Tibial nerve (tissue), 4 donors: ENCODE measurements at places on chromosomes 4 and X.

DNA sequence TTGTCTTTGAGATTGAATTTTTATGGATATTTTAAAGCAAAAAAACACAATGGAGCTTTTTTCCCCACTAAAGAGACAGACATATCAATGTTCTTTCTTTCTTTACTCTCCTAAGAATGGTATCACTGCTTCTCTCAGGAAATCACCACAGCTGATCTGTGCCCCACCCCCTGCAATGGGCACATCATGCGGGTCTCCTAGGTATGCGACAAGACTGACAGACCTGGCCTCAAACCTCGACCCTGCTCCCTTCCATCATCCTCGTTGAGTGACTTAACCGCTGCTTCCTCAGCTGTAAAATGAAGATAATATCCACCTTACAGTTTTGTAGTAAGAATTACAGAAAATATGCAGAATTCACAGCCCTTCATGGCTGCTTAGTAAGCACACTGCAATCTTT lies 58.3 kb downstream of the LEF1 start:
- no peak overlapping the region for H3K4me3 ChIP-seq
- no peak overlapping the region for H3K27ac ChIP-seq
- no peaks in the 10 kb centered on the region for H3K36me3 ChIP-seq
- DNase-seq = no peak
- H3K4me1 ChIP-seq = no peaks in the 10 kb centered on the region

DNA sequence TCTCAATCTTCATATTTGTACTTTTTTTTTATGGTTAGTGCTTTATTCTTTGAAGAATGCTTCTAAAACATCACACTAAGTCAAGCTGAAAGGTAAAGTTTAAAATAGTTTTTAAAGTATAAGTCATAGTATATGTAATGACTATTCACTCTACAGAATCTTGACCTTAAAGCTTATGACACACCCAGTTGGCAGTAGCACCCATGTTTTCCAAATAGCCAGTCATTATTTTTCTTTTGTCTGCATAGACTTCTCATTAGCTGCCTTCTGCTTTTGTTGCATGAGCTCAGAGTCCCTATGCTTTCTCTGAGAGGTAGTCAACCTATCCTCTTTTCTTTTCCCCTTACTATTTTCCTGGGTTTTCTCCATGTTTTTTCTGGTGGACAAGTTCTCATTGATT lies 231.5 kb downstream of the PCDH18 start:
- H3K36me3 ChIP-seq = no peaks in the 10 kb centered on the region
- no peaks in the 10 kb centered on the region for H3K4me1 ChIP-seq
- no peaks in the 10 kb centered on the region for H3K27me3 ChIP-seq
- DNase-seq = no peak

GRCh38 chr4:40466789-40467188 lies 131.7 kb downstream of the CHRNA9 start:
- H3K27ac ChIP-seq = no peak overlapping the region
- DNase-seq = no peak
- no peaks in the 10 kb centered on the region for H3K27me3 ChIP-seq
- no peaks in the 10 kb centered on the region for H3K4me1 ChIP-seq

- H3K4me1 ChIP-seq = no peaks in the 10 kb centered on the region
- no peaks in the 10 kb centered on the region for H3K27me3 ChIP-seq
- H3K36me3 ChIP-seq = no peaks in the 10 kb centered on the region
- no peak for DNase-seq
- no peak overlapping the region for H3K4me3 ChIP-seq
- no peak overlapping the region for H3K27ac ChIP-seq
Observed at GRCh38 chrX:113539599-113540356, 699.1 kb upstream of the AMOT start.

- DNase-seq = no peak
- no peaks in the 10 kb centered on the region for H3K36me3 ChIP-seq
- no peaks in the 10 kb centered on the region for H3K27me3 ChIP-seq
- H3K27ac ChIP-seq = no peak overlapping the region
Observed at GRCh38 chrX:104137496-104137895, 19.3 kb downstream of the SLC25A53 start.

DNA sequence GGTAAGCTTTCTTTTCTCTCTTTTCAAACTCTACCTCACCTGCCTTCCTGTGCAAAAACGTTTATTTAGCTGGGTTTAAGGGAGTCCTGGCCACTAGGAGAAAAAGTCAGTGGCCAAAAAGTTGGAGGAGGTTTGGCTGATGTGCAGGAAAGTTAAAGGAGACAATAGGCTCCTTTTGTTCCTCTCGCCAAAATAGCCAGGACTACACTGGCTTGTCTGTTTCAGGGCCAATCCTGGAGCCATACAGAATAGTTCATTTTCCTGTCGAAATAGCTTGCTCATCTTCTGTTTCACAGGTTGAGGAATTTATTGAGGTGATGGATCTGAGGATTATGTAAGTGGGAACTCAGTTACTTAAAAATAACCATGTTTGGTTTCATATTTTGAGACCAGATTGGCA lies 423 bp downstream of the HEPH start:
- no peak for DNase-seq
- H3K36me3 ChIP-seq = no peaks in the 10 kb centered on the region
- H3K27ac ChIP-seq = peak overlapping the region; percentile 61
- H3K4me1 ChIP-seq = no peaks in the 10 kb centered on the region
- H3K27me3 ChIP-seq = no peaks in the 10 kb centered on the region

DNA sequence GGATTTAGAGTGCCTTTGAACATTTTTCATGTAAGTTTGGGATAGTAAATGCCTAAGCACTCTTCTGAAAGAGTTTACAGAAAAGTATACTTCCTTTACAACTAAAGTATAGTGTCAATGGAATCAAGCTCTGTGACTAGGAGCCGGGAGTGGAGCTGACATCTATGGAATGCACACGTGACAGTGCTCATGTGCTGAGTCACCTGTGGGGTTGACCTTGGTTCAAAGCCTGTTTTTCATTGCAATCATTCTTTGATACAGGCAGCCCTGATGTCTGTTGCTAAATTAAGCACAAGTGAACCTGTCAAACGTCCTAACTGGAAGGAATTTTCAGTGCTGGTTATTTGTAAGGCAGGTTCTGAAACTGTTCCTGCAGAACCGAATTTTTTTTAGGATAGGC lies 82.5 kb downstream of the GPAT3 start:
- no peaks in the 10 kb centered on the region for H3K27me3 ChIP-seq
- no peak overlapping the region for H3K27ac ChIP-seq
- H3K4me1 ChIP-seq = no peaks in the 10 kb centered on the region
- no peaks in the 10 kb centered on the region for H3K36me3 ChIP-seq
- DNase-seq = no peak

GRCh38 chr4:10535912-10536311 lies 78.7 kb upstream of the ZNF518B start:
- H3K4me1 ChIP-seq = peaks cover under 1% of the 10 kb centered on the region
- H3K36me3 ChIP-seq = no peaks in the 10 kb centered on the region
- no peak overlapping the region for H3K4me3 ChIP-seq
- H3K27me3 ChIP-seq = no peaks in the 10 kb centered on the region
- H3K27ac ChIP-seq = no peak overlapping the region
- no peak for DNase-seq

DNA sequence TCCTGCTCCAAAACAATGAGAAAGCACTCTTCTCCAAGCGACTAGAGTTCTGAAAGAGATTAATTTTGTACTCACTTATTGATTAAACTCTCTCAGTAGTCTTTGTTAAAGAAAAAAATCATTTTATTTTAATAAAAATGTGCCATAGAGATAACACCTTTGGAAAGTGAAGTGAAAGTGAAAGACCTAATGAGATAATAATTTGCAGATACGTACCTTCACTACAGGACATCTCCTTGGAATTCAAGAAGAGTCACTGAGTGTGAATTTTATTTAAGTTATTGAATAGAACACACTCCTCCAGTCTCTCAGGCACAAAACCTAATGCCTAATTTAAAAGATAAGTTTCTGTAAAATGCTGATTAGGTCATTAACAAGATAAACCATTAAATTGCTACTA lies 1070.6 kb upstream of the GRID2 start:
- no peak overlapping the region for H3K4me3 ChIP-seq
- H3K27ac ChIP-seq = no peak overlapping the region
- H3K4me1 ChIP-seq = no peaks in the 10 kb centered on the region
- no peaks in the 10 kb centered on the region for H3K27me3 ChIP-seq

GRCh38 chr4:15992167-15992485 lies 29.2 kb upstream of the FGFBP2 start:
- no peak overlapping the region for H3K27ac ChIP-seq
- DNase-seq = no peak
- H3K27me3 ChIP-seq = no peaks in the 10 kb centered on the region

DNA sequence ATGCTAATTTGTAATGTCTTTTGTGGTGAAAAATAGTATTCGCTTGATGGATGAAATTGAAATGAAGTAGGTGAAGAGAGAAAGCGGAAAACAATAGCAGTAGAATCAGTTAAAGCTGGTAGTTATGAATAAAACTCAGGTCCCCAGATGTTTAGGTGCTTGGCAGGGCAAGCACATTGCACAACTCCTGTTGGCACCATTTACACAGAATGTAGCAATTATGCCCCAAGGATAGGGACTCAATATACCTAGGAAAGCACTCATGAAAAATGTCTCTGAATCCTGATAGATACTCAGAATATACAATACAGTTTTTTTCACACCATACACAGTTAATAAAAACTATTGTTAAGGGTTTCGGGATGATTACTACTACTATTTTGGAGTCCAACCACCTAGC lies 26.5 kb upstream of the GRIA3 start:
- no peak overlapping the region for H3K27ac ChIP-seq

- H3K27ac ChIP-seq = no peak overlapping the region
- no peaks in the 10 kb centered on the region for H3K36me3 ChIP-seq
- peaks cover 5% of the 10 kb centered on the region for H3K4me1 ChIP-seq
- DNase-seq = no peak
- H3K4me3 ChIP-seq = no peak overlapping the region
- no peaks in the 10 kb centered on the region for H3K27me3 ChIP-seq
Observed at GRCh38 chr4:54913751-54914526, 211.5 kb downstream of the KDR start.

- no peaks in the 10 kb centered on the region for H3K27me3 ChIP-seq
- no peaks in the 10 kb centered on the region for H3K4me1 ChIP-seq
Observed at GRCh38 chr4:112411781-112412550, 104.0 kb downstream of the NEUROG2 start.

- no peaks in the 10 kb centered on the region for H3K36me3 ChIP-seq
- no peak overlapping the region for H3K27ac ChIP-seq
- H3K27me3 ChIP-seq = no peaks in the 10 kb centered on the region
Observed at GRCh38 chr4:109389369-109390114, 44.1 kb upstream of the SEC24B start.

DNA sequence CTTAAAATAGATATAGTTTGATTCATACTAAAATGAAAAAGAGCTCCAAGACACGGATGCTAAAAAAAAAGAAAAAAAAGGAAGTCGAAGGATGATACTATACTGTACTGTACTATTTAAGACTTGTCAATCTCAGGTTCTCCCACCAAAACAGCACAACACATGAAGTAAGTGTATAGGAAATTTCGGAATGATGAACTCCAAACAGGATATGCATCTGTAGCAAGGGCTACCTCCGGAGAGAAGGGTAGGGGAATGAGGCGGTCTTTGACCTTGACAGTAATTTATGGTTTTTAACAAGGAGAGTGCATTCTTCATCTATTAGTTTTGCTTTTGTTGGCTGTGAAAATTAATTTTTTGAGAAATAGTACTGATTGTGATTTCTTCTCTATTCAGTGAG lies 541 bp upstream of the FIP1L1 start:
- H3K27me3 ChIP-seq = no peaks in the 10 kb centered on the region
- H3K36me3 ChIP-seq = no peaks in the 10 kb centered on the region
- DNase-seq = no peak

GRCh38 chr4:141654098-141654497 lies 17.7 kb downstream of the IL15 start:
- H3K27ac ChIP-seq = no peak overlapping the region
- no peaks in the 10 kb centered on the region for H3K36me3 ChIP-seq
- no peaks in the 10 kb centered on the region for H3K4me1 ChIP-seq
- no peaks in the 10 kb centered on the region for H3K27me3 ChIP-seq
- DNase-seq = no peak

GRCh38 chr4:141541851-141542250 lies 94.5 kb upstream of the IL15 start:
- H3K27me3 ChIP-seq = no peaks in the 10 kb centered on the region
- no peaks in the 10 kb centered on the region for H3K36me3 ChIP-seq
- DNase-seq = no peak
- peaks cover 3% of the 10 kb centered on the region for H3K4me1 ChIP-seq
- H3K27ac ChIP-seq = no peak overlapping the region

DNA sequence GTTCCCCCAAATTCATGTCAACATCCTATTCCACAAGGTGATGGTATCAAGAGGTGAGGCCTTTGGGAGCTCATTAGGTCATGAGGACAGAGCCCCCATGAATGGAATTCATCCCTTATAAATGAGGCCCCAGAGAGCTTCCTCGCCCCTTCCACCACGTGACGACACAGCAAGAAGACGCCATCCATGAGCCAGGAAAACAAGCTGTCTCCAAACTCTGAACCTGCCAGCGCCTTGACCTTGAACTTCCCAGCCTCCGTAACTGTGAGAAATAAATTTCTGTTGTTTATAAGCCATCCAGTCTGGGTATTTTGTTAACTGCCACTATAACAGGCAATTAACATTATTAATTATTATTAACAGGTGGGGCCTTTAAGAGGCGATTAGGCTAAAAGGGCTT lies 5.8 kb downstream of the AGA start:
- H3K36me3 ChIP-seq = no peaks in the 10 kb centered on the region
- H3K27me3 ChIP-seq = no peaks in the 10 kb centered on the region
- H3K27ac ChIP-seq = no peak overlapping the region
- DNase-seq = no peak
- peaks cover 9% of the 10 kb centered on the region for H3K4me1 ChIP-seq

- no peak for DNase-seq
- H3K36me3 ChIP-seq = no peaks in the 10 kb centered on the region
- no peak overlapping the region for H3K27ac ChIP-seq
- no peak overlapping the region for H3K4me3 ChIP-seq
- H3K27me3 ChIP-seq = no peaks in the 10 kb centered on the region
Observed at GRCh38 chr4:11693693-11694092, 265.0 kb upstream of the HS3ST1 start.

GRCh38 chr4:41887277-41887676 lies 48.0 kb upstream of the TMEM33 start:
- no peak overlapping the region for H3K27ac ChIP-seq
- H3K36me3 ChIP-seq = no peaks in the 10 kb centered on the region
- DNase-seq = no peak

- H3K27ac ChIP-seq = peak overlapping the region; percentile 40
- no peak for DNase-seq
- H3K4me1 ChIP-seq = no peaks in the 10 kb centered on the region
- H3K36me3 ChIP-seq = no peaks in the 10 kb centered on the region
- H3K27me3 ChIP-seq = no peaks in the 10 kb centered on the region
Observed at GRCh38 chrX:19799319-19800182, 87.8 kb downstream of the SH3KBP1 start.

DNA sequence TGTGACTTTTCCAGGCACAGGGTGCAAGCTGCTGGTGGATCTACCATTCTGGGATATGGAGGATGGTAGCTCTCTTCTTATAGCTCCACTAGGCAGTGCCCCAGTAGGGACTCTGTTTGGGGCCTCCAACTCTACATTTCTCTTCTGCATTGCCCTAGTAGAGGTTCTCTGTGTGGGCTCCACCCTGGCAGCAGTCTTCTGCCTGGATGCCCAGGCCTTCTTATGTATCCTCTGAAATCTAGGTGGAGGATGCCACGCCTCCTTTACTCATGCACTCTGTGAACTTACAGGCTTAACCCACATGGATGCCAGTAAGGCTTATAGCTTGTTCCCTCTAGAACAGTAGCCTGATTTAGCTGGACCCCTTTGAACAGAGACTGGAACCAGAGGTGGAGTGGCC lies 20.9 kb upstream of the EREG start:
- no peak overlapping the region for H3K4me3 ChIP-seq
- H3K4me1 ChIP-seq = no peaks in the 10 kb centered on the region
- H3K36me3 ChIP-seq = no peaks in the 10 kb centered on the region
- no peak for DNase-seq
